ENCODE measurements at places on chromosomes 2 and 18.

GRCh38 chr18:41842886-41843285 is 112.1 kb upstream of the PIK3C3 start:
- DNase-seq, result no peak

DNA sequence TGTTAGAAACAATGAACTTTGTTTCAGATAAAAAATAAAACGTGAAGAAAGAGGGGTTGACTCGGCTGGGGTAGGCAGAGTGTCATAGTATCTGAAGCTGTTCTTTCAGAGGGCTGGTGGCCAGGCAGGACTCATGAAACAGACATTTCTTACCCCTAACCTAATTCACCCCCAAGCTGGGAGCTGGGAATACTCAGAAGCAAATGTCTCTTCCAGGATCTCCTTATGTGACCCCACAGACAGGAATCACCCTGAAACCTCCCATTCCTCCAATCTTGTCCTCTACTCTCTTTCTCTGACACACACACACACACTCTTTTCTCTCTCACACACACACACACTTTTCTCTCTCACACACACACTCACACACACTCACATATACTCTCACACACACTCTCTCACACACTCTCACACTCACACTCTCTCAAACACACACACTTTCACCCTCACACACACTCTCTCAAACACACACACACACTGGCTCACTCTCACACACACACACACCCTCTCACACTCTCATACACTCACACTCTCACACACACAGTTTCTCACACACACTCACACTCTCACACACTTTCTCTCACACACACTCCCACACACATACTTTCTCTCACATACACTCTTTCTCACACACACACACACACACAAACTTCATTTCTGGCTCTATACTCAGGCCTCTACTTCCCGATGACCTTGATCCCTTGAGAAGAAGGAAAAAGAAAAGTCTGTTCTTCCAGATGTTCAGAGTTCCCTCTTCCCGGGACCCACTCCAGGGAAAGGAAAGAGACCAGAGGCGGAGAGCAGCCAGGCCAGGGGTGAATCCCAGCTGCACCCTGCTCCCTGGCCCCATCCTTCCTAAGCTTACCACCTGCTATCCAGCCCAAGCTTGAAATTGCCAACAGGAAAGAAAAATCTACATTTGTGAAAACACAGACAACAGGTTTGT is 167.7 kb downstream of the TXNL1 start:
- no peak for DNase-seq

- peak; percentile 76 for DNase-seq
Observed at GRCh38 chr2:65128297-65129190, 1.4 kb downstream of the RAB1A start.

GRCh38 chr2:171345971-171346722 is 87.6 kb downstream of the METTL8 start:
- DNase-seq, result no peak
